Placental epithelial cell (primary cell): ENCODE measurements at places on chromosomes 3 and 15. TPM values are rescaled to one million over a fixed set of nuclear protein-coding genes. Genes with fewer than 3 reads are reported as not detected.

The CHRD gene
- under 0.01 TPM in 1 of 2 replicates, not detected in the other for total RNA-seq

The BAHD1 gene
- 14.5 and 17.3 TPM in 2 replicates for total RNA-seq

The BOC gene
- total RNA-seq = 5.2 and 15.7 TPM in 2 replicates

The COL6A6 gene
- total RNA-seq = 0.11 and 0.39 TPM in 2 replicates

The FBXO40 gene
- total RNA-seq = not detected in 2 replicates

The HHLA2 gene
- total RNA-seq = under 0.01 TPM in 1 of 2 replicates, not detected in the other

The DNAJA4 gene
- total RNA-seq = 22.0 and 22.9 TPM in 2 replicates

The HRG gene
- total RNA-seq = not detected in 2 replicates

The WDR72 gene
- not detected in 2 replicates for total RNA-seq

The CCDC54 gene
- not detected in 2 replicates for total RNA-seq

The NDUFB4 gene
- total RNA-seq = 39.8 and 46.3 TPM in 2 replicates

The TTC23 gene
- total RNA-seq = 29.3 and 39.3 TPM in 2 replicates

The ACKR4 gene
- not detected in 2 replicates for total RNA-seq

The NR2F2 gene
- 13.2 and 23.2 TPM in 2 replicates for total RNA-seq
